A673 (cell line): ENCODE measurements at places on chromosomes 16 and 17.

DNA sequence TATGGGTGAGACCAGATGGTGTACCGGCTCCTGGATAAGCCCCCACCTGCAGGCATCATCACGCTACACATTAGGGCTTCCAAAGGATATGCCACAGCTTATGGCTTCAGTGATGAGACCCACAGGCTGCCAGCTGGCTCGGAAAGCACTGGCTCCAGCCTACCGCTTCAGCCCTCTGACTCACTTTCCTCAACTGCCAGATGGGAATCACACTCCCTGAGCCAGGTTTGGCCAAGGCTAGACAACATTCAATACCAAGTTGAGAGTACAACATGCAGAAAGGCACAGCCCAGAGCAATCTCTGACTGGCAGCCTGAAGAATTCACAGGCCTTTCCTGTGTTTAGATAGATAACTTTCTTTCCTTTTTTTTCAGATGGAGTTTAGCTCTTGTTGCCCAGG, 10.3 kb downstream of the CENPV start:
- no peak for DNase-seq

GRCh38 chr16:31714903-31715504, 158.6 kb upstream of the ZNF267 start:
- DNase-seq: no peak

- DNase-seq: no peak
These were observed 3.7 kb downstream of the ZG16B start for GRCh38 chr16:2833776-2834175.

DNA sequence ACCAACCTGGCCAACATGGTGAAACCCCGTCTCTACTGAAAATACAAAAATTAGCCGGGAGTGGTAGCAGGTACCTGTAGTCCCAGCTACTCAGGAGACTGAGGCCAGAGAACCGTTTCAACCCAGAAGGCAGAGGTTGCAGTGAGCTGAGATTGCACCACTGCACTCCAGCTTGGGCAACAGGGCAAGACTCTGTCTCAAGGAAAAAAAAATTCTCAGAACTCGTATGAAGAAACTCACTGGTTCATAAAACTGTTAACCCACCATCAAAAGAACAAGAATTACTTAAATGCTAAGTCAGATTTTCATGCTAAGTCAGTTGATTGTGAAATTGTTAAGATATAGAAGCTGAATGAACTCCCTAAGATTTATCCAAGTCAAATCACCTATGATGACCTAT, 31.3 kb downstream of the SLC39A11 start:
- no peak for DNase-seq

DNA sequence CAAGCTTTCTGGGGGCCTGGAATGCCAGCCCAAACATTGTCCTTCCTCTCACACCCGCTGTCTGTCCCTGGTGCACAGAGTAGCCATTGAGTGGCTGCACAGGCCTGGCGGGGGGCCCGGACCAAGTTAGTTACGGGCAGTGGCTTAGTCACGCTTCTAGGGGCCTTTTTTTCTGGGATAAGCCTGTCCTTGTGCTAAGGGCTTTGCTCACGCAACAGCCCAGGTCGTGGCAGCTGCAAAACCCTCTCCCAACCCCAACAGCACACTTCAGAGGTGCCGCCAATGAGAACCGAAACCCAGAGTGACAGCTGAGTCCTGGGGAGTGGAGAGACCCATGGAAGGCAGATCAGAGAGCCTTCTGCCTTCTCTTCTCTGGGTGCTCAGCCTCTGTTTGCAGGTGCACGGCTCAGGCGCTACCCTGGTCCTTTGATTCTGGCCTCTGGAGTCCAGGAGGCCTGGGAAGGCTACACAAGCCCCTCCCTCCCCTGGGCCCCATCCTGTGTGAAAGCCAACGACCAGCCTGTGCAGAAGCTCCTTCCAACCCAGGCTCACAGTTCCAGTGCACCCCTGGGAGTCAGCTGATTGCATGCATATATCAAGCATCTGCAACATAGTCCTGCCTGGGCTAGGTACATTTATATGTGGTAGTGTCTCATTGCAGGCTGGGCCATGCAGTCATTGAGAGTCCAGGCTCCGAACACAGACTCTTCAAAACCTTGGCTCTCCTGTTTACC, 9.1 kb downstream of the WSCD1 start:
- DNase-seq: no peak

- DNase-seq: no peak
These were observed 5.0 kb downstream of the SMARCD2 start for GRCh38 chr17:63837480-63837879.

DNA sequence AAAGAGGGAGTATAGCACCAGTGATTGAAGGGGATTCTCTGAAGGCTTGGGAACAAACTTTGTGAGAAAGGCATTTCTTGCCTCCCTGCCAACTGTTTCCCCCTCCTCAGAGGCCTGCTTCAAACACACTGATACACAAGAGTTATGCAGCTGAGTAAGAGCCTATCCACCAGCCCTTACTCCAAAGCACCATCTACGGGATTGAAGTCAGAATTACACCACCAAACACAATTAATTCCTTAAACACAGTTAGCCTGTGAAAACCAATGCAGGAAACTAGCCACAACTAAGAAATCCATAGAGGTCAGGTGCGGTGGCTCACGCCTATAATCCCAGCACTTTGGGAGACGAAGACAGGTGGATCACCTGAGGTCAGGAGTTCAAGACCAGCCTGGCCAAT, 138.3 kb downstream of the SHCBP1 start:
- no peak for DNase-seq

- no peak for DNase-seq
These were observed 6.8 kb downstream of the PCTP start for GRCh38 chr17:55757659-55758058.

GRCh38 chr17:65855245-65855644, 293.8 kb upstream of the AXIN2 start:
- no peak for DNase-seq

GRCh38 chr16:77991701-77992100, 30.6 kb upstream of the CLEC3A start:
- no peak for DNase-seq

- DNase-seq: no peak
These were observed 25.4 kb downstream of the RTN4RL1 start for GRCh38 chr17:1999557-2000251.

GRCh38 chr16:22625967-22626366, 115.3 kb downstream of the NPIPB5 start:
- no peak for DNase-seq

DNA sequence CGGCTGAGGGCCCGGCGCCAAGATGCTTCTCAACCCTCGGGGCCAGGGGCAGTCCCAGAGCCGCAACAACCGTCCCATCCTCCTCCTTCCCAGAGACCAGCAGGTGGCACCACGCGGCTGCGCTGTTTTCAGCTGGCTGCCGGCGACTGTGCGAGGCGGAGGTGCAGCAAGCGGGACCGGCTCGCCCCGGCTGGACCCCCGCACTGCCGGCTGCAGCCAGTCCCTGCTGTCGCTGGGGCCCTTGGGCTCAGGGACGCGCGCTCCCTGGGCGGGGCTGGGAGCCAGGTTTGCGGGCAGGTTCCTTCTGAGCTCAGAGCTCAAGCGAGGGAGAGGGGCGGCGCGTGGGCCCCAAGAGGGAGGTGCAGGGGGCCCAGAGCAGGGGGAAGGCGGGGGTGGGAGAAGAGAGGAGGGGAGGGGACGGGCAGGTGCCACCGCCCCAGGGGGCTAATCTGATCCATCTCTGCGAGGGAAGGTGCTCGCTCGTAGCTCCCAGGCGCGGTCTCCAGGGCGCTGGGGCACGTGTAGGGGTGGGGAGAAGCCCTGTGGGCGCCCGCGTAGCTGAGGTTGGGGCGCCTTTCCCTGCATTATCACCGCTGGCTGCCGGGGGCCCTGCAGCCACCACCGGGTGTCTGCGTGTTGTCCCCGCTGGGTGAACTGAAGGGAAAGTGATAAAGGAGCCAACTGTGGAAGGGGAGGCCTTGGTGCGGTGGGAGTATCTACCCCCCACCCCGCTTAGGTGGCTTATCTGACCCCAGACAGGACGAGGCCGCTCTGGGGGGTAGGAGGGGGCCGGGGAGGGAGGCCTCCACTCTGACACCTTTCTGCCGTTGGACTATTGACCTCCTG, 24.2 kb downstream of the STAT5A start:
- peak; percentile 73 for DNase-seq

GRCh38 chr17:74499992-74500391, 31.3 kb downstream of the CD300LB start:
- no peak for DNase-seq

DNA sequence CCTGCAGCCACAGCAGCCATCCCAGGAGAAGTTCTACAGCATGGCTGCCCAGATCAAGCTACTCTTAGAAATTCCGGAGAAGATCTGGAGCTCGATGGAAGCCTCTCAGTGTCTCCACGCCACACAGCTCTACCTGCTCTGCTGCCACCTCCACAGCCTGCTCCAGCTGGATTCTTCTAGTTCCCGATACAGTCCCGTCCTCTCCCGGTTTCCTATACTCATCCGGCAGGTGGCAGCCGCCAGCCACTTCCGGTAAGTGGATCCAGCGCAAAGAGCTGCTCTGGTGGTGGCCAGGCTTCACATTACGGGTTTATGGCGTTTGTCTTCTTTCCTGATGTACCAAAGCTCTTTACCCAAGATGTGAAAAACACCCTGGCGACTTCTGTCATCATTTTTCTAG, 3.6 kb downstream of the COG1 start:
- DNase-seq: no peak

GRCh38 chr16:4659363-4660353, 33.7 kb upstream of the NUDT16L1 start:
- DNase-seq: no peak

DNA sequence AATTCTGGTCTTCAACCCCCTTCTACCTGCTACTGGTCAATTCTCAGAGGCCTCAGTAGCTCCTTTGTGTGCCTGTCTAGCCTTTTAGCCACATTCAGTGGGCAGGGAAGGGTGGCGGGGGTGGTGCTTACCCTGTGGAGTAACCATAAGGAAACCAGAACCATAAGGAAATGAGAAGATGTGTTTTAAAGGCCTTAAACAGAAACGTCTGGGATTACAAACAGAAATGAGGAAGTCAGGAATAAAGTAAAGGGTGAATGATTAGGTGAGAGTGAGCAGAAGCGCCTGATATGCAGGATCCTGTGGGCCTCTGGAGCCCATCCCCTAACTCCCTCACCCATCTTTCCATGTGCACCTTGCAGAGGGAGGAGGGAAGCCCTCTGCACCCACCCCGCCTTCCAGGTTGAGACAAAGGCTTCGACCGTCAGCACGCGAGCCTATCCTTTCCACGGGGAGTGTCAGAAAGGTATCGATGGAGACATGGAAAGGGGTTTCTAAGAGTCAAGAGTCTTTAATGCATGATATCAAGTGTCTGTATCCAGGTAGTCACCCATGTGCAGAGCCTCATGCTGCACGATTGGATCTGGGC, 20.4 kb downstream of the KIAA0513 start:
- DNase-seq: no peak

DNA sequence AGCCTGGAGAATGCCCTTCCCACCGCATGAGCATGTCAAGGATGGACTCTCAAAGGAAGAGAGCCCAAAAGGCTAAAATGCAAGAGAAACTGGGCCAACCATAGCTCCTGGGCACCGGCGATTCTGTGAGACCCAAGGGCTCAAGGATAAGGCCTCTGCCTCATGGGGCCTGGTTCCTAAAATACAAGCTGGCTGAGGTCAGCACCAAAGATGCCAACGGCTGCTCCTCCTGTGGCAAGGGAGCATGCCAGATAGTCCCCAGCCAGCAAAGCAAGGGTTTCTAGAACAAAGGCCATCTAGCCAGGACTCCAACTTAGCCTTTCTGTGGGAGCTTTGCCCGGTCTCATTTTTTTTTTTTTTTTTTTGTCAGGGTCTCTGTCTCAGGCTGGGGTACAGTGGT, 20.1 kb downstream of the GPRC5B start:
- no peak for DNase-seq

GRCh38 chr16:72646615-72647014, 401.3 kb downstream of the ZFHX3 start:
- DNase-seq: peak; percentile 35
